ENCODE measurements at places on chromosomes 6 and 20. TPM values are rescaled to one million over a fixed set of nuclear protein-coding genes. Genes with fewer than 3 reads are reported as not detected.

GRCh38 chr6:30483677-30484279, 5.5 kb upstream of the HLA-E start:
- DNase-seq: no peak

GRCh38 chr6:31969712-31970603, 2.0 kb downstream of the DXO start:
- peak; percentile 11 for DNase-seq

DNA sequence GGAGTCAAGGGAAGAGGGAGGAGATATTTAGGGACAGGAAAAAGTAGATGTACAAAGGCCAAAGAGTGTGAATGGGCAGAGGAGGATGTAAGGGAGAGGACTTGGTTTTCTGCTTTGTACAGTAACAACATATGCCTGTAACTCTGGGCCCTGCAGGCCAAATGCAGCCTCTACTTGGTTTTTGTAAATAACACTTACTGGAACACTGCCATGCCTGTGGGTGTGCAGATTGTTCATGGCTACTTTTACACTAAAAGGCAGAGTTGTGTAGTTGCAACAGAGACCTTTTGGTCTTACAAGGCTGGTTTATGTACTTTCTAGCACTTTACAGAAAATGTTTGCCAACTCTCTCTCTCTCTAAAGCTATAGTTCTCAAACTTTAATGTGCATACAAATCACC, 157.1 kb downstream of the PHACTR1 start:
- no peak for DNase-seq

DNA sequence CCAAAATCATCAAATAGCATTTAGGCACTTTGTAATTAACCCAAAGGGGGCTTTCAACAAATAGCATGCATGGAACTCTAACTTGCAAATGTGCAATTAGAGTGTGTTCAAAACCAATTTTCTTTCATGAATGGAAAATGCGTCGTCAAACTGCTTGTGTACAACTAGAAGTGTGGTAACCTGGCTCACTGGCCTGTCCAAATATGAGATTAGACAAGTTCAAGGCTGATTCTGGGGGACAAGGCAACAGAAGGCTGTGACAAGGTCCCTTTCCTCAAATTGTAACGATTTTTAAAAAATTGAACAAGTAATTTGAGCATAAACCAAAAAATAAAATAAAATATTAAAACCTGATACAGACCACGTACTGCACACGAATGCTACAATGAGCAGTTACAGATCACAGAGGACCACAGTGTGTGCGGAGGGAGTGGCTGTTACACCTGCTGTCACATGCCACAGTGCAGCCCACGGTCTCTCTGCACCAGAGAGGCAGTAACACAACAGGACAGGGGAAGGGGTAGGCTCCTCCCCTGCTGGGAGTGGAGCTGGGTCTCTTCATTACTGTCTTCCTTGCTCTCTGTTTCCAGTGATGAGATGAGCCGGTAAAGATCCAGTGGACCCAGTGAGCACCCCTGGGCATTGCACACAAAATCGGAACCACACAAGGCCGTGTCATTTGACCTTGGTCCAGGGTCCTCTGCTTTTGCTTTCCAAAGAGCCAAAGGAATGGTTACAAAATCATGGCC, 252.2 kb upstream of the PDE10A start:
- no peak for DNase-seq

The L3MBTL3 gene
- total RNA-seq: 3.9 TPM

All from Right ventricle myocardium inferior (tissue), 1 donor.